ENCODE measurements at places on chromosomes 1 and 21.

DNA sequence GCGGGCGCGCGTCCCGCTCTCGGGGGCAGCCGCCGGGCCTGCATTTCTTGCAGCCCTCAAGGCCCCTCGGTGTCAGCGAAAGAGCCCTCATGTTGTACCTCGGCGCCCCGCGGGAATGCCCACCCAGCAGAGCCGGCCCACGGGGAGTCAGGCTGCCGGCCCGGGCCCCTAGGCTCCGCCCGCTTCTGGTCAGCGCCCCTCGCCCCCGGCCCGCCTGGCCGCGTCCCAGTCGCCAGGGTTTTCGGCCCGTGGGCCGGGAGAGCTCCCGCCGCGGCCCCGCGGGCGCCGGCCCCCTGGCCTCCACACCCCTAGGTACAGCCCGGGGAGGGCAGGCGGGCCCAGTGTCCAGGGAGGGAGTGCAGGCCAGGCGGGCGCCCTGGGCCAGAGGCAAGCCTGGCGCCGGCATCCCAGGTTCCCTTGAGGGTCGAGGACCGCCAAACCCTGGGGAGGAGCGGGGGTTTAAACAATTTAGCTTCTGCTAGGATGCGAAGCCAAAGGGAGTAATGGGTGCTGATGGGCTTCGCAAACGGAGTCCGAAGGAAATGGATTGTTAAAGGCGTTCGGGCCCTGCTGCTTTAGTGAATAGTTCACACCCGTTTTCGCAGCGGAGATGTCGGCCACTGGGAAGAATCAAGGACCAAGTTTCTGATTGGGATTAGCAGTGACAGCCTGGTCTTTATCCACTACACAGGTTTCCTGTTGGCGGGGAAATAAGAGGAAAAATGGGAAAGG is 486 bp upstream of the KCNA3 start:
- DNase-seq = no peak

- DNase-seq = no peak
Measured at GRCh38 chr1:219587801-219588561, 24.9 kb downstream of the ZC3H11B start.

- peak; percentile 70 for DNase-seq
Measured at GRCh38 chr21:42424914-42425541, 21.3 kb downstream of the UBASH3A start.

DNA sequence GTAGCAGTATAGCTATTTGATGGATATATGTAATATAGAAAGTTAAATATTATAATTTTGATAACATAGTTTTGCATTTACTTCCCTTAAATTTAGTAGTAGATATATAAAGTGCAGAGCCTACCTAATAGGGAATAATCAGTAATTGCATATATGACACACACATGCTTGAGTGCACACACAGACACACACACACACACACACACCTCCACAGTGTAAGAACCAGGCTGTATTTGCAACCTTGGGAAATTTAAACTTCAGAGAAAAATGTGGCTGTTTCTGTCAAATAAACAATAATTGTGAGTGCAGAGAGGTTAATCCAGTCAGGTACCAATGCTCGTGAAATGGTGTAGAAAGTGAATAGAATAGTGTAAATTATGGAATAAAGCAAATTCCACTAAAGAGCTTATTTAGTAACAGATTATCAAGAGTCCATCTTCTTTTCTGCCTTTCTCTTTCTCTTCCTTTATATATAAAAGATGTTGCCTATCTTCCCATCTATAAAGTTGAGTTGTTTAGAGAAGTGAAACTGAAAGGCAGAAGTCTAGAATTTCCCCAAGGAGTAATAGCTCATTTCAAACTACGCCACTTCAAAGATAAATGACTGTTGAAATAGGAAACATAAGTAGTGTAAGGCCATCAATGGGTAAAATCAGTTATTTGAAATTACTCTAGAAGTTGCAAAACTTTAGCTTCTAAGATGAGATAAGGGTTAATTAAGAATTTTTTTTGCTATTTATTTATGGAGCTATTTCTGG is 273.7 kb downstream of the SRGAP2C start:
- DNase-seq = no peak

GRCh38 chr1:56967900-56968832 is 2.4 kb upstream of the C8B start:
- peak; percentile 7 for DNase-seq

- DNase-seq = no peak
Measured at GRCh38 chr1:7233237-7233540, 447.9 kb downstream of the CAMTA1 start.

- no peak for DNase-seq
Measured at GRCh38 chr1:196861429-196861828, 26.4 kb upstream of the CFHR4 start.

GRCh38 chr1:177737456-177737855 is 232.4 kb downstream of the SEC16B start:
- no peak for DNase-seq

DNA sequence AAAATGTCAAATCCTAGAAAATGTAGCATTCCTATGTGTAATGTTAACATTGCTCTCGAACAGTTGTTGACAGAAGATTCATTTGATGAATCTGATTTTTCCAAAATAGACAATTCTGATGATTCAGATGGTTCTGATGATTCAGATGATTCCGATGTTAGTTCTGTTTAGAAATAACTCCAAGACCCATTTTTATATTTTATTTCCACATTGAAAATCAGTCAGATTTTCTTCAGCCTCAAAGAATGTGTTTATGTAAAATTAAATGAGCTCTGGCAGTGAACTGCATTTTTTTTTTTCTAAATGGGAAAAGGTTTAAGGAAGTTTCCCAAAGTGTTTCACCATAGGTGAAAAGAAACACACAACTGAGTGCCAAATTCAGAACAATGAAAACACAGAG is 136.5 kb downstream of the TSEN15 start:
- DNase-seq = no peak

DNA sequence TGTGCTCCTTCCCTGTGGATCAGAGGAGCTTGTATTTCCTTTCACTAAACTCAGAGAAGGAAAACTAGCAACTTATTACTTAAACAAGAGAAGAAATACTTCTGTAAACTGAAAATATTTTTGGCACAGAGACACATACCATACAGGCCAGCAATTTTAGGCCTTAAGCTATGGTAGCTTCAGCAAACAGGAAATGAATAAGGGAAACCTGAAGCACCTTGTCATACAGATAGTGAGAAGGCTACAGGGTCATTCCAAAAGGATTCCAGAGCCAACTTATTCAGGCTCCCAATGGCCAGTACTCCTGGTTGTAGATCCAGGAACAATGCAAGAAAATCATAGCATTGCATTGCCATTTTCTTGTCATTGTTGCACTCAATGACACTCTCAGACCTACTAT is 9.1 kb upstream of the KYAT3 start:
- no peak for DNase-seq

DNA sequence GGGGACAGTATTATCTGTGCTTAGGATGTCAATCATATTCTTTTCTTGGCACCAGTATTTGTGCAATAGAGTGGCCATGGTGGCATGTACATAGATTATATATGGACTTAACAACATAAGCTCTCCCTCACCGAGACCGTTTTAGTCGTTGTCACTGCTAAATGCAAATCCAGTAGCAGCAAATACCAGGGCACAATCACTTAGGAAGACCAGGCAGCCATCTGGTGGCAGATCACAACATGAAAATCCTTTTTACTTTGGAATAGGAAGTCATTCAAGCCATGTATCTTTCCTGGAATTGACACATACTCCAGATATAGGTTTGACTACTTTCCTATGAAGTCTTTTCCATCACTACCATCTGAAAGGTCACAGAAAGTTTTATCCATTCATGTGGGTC is 53.2 kb upstream of the C1orf87 start:
- no peak for DNase-seq

DNA sequence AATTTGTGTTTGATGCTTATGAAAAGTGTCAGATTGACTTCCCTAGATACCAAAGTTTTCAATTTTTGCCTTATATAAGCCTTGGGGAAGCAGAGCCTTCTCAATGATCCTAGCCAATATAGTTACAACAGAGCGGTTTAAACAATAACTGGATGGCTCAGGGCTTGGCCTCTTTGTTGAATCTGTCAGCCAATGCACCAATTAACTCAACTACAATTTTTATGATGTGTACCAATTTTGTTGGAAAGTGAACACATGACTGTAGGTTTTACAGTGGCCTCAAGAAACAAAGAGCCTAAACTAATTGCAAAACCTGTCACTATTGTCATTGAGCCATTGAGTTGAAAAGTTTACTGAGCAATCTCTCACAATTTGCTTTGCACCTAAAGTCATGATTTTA is 71.6 kb upstream of the RGS18 start:
- no peak for DNase-seq

DNA sequence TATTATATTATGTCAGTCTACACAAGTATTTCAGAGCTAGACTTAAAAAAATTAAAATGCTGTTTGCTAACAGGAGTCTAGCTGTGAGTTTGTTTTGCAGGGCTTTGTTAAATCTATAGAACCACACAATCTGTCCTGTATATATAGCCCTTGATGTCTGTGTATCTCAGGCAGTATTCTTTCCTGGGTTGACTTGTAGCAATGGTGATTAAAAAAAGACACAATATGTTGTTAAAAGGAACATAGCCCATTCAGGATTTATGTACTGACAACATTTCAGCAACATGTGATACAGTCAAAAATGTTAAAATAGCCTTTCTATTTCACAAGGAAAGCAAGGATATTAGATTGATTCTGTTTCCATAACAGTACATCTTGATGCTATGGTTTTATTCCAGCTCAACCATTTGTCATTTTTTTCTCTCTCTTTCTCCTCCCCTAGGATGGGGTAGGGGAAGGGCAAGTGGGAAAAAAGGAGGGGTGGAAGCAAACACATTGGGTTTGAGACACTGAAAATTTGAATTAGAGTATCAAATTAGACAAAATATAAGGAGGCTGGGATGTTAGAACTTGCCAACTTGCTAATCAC is 139.2 kb downstream of the DSCAM start:
- no peak for DNase-seq

- no peak for DNase-seq
Measured at GRCh38 chr21:46079352-46080170, 18.4 kb upstream of the COL6A2 start.

- DNase-seq = peak; percentile 5
Measured at GRCh38 chr1:186494832-186495271, 33.9 kb upstream of the PDC start.

GRCh38 chr1:30201015-30201414 is 522.4 kb downstream of the MATN1 start:
- DNase-seq = no peak

- no peak for DNase-seq
Measured at GRCh38 chr1:216836316-216836715, 113.1 kb upstream of the ESRRG start.

- peak; percentile 96 for DNase-seq
Measured at GRCh38 chr1:1630191-1630964, 1.6 kb upstream of the MMP23B start.

GRCh38 chr1:61337441-61337951 is 255.1 kb downstream of the NFIA start:
- DNase-seq = no peak

- no peak for DNase-seq
Measured at GRCh38 chr1:116997066-116997465, 4.5 kb upstream of the CD101 start.

DNA sequence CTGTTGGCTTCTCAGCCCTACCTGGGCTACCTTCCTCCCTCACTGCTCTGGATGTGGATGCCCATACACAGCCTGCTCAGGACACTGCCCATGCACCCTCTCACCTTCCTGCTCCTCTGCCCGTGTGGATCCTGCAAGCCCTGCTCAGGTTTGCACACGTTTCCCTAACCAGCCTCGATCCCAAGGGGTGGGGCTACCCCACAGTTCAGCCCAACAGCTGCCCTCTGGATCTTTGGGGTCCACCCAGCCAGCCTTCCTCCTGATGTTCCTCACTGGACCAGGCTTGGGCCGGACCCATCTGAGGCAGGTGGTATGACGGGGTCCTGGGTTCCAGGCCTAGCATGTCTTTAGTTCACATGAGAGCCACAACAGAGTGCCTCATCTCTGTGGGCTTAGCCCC is 4.7 kb downstream of the TMEM54 start:
- no peak for DNase-seq

DNA sequence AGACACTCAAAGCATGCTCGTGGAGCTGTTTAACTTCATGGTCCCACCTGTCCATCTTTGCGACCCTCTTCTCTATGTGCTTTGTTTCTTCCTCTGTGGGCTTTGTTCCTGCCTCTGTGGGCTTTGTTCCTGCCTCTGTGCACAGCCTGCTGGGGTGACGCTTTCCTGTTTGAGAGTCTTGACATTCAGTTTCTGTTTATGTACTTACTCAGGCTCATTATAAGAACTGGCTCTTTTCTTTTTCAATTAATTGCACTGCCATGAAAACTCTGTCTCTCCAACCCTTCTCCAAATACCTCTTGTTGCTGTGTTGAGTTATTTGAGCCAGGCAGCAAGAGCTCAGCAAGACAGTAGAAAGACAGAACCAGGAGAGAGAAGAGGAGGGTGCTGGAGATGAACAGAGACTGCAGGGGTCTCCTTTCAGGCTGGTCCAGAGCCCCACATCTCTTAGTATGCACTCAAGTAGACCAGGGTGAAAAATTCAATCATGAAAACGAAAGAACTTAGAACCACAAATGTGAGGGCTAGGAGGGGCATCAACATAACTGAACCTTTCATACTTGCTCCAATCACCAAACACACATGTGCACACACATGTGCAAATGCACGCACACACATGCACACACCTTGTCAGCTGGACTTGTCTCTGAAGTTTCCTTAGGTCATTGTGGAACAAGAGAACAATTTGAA is 88.3 kb upstream of the SGIP1 start:
- DNase-seq = peak; percentile 58

- no peak for DNase-seq
Measured at GRCh38 chr1:232018231-232019025, 391.8 kb downstream of the DISC1 start.

DNA sequence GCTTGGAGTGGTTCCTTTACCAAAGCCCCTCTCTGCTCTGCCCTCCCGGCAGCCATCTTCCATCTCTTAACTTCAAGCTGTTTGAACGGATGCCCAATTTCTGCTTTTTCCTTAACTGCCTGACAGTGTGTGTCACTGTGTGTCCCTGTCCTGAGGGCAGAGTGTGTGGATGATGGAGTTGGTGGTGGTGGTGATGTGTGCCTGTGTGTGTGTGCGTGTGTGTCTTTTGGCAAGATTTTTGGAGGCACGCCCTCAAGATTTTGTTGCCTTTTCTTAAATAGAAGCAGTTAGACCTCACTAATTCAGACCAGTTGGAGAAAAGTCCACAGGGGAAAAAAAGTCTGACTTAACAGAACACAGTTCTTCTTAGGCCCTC is 30.3 kb downstream of the SERTAD4 start:
- no peak for DNase-seq

GRCh38 chr1:36585569-36586548 is 103.1 kb upstream of the CSF3R start:
- DNase-seq = no peak
